ENCODE measurements at places on chromosomes 6 and 20. TPM values are rescaled to one million over a fixed set of nuclear protein-coding genes. Genes with fewer than 3 reads are reported as not detected.

SIRPB1 gene
- not detected for total RNA-seq

LPA gene
- not detected for total RNA-seq

ABHD16A gene
- 50.4 TPM for total RNA-seq

CDH4 gene
- total RNA-seq, result 0.10 TPM

TP53TG5 gene
- total RNA-seq, result not detected

CALHM6 gene
- 1.5 TPM for total RNA-seq

EDN1 gene
- 24.9 TPM for total RNA-seq

HLA-DQB1 gene
- not detected for total RNA-seq

PBOV1 gene
- not detected for total RNA-seq

SLC17A3 gene
- total RNA-seq, result not detected

RAD21L1 gene
- total RNA-seq, result 0.13 TPM

ISM1 gene
- under 0.01 TPM for total RNA-seq

LYRM2 gene
- 20.1 TPM for total RNA-seq

VSX1 gene
- total RNA-seq, result not detected

SIGLEC1 gene
- total RNA-seq, result not detected

LSM2 gene
- total RNA-seq, result 16.9 TPM

TRIM15 gene
- total RNA-seq, result not detected

PLCB1 gene
- 17.7 TPM for total RNA-seq

RIN2 gene
- 50.4 TPM for total RNA-seq

UNC5CL gene
- total RNA-seq, result 0.07 TPM

IER3 gene
- 105 TPM for total RNA-seq

PHF3 gene
- total RNA-seq, result 61.8 TPM

YWHAB gene
- total RNA-seq, result 120 TPM

AGER gene
- total RNA-seq, result 0.30 TPM

CD24 gene
- 3.3 TPM for total RNA-seq

CCN6 gene
- 0.10 TPM for total RNA-seq

UFL1 gene
- total RNA-seq, result 26.3 TPM

POLH gene
- total RNA-seq, result 28.0 TPM

CRYBG1 gene
- 20.0 TPM for total RNA-seq

ANKRD6 gene
- total RNA-seq, result 14.9 TPM

DNAH8 gene
- total RNA-seq, result not detected
